ENCODE measurements at places on chromosomes 7 and 10.

DNA sequence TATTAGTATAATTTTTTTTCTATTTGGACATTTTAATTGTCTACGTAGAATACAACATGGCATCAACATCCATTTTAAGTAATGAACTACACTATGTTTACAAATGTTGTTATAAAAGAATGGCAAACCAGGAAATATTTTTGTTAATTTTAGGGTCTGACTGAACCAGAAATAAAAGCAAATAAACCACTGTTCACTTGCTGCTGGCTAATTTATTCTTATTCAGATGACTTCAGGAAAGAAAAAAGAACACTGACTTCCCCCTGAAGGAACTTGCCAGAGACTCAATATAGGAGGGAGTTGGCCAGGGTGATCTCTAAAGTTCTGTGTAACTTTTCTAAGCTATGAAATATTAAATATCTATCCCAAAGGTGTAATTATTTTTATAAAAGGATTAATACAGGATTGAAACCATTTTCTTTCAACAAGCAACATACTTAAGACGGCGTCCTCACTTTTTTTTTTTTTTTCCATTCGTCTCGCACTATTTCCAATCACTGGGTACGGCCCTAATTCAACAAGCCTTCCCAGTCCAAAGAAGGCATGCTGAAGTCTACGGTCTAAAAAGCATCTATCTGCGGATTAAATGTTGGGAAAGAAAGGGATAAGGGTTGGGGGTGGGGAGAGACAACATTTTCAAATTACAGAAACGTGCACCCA is 1.2 kb downstream of the USP6NL start:
- DNase-seq = no peak

- no peak for DNase-seq
Measured at GRCh38 chr7:68998136-68998535, 600.1 kb upstream of the AUTS2 start.

- no peak for DNase-seq
Measured at GRCh38 chr7:126843336-126843735, 409.4 kb downstream of the GRM8 start.

DNA sequence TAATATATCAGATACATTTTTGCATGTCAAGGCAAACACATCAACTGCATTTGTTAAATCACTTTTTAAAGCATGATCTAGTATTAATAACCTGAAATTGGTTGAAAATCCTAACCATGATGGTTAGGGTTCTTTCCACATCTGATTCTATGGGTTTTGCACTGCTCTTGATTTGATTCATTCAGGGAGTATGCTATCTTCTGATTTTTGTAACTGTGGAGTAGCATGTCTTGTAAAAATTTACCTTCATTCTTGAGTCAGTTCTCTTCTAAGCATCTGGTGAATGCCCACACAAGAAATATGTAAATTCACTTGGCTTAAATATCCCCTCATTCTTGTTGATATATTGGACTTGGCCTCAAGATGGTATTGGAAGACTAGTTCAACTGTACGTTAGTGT is 178.7 kb downstream of the KLF6 start:
- DNase-seq = no peak

- no peak for DNase-seq
Measured at GRCh38 chr7:129557686-129558481, 53.6 kb upstream of the NRF1 start.

GRCh38 chr7:130296221-130296951 is 3.4 kb downstream of the CPA4 start:
- no peak for DNase-seq

DNA sequence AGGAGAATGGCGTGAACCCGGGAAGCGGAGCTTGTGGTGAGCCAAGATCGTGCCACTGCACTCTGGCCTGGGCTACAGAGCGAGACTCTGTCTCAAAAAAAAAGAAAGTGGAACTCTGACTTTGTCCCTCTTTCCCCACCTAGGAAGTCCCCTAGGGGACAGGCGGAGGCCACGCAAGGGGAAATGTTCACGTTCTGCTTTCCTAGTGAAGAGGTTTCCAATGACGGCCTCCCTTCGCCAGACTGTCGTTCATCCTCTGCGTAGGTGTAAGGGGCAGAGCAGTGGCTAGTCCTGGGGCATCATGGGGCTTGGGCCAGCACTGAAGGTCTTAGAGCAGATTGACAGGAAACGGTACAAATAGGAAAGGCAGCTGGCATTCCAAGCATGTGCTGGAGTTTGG is 30.6 kb downstream of the SUFU start:
- no peak for DNase-seq

GRCh38 chr7:101952355-101953247 is 135.2 kb downstream of the CUX1 start:
- DNase-seq = no peak

- DNase-seq = no peak
Measured at GRCh38 chr10:62640411-62640810, 164.1 kb upstream of the ADO start.

DNA sequence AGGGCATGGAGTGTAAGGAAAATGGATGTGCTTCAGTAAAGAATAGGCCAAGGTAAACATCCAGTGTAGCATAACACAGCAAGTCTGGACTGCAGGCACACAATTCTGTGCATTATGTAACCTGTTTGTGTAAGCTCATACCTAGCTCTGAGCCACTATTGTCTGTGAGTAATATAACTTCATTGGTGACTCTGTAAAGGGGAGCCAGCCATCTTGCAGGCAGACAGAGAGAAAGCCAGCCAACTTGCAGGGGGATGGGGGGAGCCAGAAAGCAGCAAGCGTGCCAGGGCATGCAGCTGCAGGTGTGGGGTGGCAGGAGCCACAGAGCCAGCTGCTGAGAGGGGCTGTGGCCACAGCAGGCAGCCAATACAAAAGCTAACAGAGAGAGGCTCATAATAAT is 449.2 kb downstream of the IPMK start:
- DNase-seq = no peak

DNA sequence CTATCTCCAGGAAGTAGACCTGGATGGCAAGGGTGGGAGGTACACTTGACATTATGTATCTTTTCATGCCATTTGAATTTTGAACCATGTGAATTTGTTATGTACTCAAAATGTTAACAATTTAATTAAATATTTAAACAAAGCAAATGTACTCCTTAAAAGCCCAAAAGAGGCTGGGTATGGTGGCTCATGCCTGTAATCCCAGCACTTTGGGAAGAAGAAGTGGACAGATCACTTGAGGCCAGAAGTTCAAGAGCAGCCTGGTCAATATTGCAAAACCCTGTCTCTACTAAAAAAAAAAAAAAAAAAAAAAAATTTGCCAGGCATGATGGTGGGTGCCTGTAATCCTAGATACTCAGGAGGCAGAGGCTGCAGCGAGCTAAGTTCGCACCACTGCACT is 136.9 kb upstream of the ASAH2 start:
- no peak for DNase-seq

GRCh38 chr7:39709768-39710311 is 86.5 kb downstream of the RALA start:
- no peak for DNase-seq

DNA sequence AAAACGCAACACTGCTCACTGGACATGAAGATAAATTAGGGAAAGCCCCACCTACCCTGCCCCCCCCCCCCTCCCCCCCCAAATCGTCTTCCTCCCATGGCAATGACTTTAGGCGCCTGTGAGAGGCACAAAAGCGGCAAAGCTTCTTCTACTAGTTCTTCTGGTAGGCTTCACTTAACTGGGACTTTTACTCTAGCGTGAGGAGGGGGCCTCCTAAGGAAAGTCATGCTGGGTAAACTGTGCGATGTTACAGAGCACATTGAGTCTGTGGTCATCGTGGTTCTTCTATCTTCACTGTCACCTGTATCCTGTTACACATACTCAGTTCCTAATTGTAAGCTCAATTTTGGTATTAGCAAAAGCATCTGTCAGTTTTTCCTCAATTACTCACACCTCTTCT is 25.1 kb downstream of the HSPB1 start:
- no peak for DNase-seq

DNA sequence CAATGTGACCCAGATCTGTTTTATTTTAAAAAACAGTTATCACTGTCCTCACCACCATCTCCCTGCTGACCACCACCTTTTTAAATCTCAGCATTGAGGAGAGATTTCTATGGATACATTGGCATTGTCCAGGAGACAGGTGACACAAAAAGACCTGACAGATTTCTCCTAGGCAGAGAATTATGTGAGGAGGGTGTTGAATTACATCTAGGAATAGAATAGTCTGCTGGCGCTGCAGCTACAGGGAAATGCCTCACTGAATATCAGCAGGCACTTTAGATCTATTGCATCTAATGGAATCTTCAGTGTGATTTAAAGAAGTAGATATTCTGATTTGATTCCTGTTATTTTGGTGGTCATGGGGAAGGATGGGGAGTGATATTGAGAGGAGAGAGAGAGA is 593.5 kb downstream of the NRG3 start:
- no peak for DNase-seq

- no peak for DNase-seq
Measured at GRCh38 chr10:9291081-9291480, 1236.6 kb downstream of the GATA3 start.

- no peak for DNase-seq
Measured at GRCh38 chr10:46514431-46514861, 42.0 kb downstream of the GPRIN2 start.

- no peak for DNase-seq
Measured at GRCh38 chr10:33876584-33877400, 542.3 kb upstream of the NRP1 start.

DNA sequence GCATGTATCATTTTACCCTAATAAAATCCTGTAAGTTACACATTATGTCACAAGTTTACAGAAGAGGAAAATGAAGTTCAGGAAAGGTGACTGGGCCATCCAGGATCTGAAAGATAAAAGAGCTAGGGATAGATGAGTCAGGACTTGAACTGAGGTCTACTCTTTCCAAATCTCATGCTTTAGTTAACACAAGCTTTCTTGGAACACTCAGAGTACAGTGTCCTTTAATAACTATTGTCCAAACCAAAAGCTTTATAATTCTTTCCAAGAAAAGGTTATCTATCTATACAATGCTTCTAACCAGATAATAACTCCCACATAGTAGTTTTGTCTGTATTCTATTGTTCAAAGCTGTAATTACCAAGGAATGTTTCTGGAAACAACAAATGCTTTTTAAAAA is 164.6 kb downstream of the LRRN3 start:
- no peak for DNase-seq

DNA sequence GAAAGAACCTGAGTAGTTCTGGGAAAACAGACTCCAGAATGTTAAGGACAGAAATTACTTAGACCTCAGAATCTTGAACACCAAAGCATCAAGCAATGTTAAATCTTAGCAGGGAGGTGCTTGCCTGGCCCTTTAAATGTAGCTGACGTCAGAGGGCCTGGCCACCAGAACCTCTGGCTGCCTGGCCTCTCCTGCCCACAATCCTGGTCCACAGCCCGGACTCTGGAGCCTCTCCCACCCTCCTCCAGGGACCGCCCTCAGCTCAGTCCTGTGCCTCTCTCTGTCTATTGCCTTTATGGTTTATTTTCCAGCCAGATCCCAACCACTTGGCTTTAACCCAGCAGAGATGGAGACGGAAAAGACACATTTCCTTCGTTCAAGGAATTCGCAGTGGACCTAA is 42.2 kb upstream of the EGR2 start:
- no peak for DNase-seq

- DNase-seq = no peak
Measured at GRCh38 chr10:91556691-91557566, 75.9 kb downstream of the PPP1R3C start.

DNA sequence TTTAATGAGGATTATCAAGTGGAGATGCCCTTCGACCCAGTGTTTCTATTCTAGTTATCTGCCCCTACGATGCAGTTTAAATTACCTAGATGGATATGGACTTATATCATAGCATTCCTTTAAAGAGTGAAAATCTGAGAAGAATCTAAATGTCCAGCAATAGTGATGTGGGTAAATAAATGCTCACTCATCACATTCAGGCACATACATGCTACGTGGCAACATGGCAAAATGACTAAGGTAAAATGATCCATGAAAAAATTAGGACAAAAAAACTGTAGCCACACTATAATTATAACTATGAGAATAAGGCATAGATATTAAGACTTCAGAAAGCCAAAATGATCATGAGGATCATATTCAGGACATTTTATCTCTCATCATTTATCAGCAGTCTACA is 82.4 kb upstream of the PDE1C start:
- DNase-seq = no peak

- no peak for DNase-seq
Measured at GRCh38 chr7:98488167-98488566, 87.3 kb upstream of the BAIAP2L1 start.

GRCh38 chr7:151431768-151432311 is 8.1 kb downstream of the CRYGN start:
- no peak for DNase-seq

- no peak for DNase-seq
Measured at GRCh38 chr10:42866115-42866995, 83.8 kb downstream of the BMS1 start.

DNA sequence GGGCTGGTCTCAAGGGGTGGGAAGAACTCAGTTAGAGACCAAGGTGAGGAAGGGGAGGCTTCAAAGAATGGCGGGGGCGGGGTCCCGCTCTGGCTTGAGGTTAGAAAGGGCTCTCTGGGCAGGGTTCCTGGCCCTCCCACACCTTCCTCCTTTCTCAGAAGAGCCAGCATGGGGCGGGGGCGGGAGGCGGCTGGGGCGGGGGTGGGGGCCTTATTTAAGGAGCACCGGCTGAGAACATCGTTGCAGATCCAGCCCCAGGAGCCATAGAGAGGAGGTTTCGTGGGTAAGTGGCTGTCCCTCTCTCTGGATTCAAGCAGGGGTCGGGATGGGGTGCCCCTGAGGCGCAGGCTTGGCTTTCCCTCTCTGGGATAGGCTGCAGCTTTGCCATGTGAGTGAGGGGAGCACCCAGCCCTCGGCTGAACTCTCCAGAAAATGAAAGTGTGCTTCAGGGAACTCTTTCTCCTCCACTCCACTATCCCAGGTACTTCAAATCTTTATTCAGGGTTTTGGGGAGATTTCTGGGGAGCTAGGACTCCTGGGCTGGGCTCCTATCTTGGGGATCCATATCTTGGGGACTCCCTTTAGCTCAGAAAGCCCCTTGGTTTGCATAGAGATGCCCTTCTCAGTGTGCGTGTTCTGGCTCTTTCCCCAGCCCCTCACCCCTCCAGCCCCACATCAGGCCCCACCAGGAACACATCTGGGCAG is 3.3 kb upstream of the CUEDC2 start:
- DNase-seq = no peak

DNA sequence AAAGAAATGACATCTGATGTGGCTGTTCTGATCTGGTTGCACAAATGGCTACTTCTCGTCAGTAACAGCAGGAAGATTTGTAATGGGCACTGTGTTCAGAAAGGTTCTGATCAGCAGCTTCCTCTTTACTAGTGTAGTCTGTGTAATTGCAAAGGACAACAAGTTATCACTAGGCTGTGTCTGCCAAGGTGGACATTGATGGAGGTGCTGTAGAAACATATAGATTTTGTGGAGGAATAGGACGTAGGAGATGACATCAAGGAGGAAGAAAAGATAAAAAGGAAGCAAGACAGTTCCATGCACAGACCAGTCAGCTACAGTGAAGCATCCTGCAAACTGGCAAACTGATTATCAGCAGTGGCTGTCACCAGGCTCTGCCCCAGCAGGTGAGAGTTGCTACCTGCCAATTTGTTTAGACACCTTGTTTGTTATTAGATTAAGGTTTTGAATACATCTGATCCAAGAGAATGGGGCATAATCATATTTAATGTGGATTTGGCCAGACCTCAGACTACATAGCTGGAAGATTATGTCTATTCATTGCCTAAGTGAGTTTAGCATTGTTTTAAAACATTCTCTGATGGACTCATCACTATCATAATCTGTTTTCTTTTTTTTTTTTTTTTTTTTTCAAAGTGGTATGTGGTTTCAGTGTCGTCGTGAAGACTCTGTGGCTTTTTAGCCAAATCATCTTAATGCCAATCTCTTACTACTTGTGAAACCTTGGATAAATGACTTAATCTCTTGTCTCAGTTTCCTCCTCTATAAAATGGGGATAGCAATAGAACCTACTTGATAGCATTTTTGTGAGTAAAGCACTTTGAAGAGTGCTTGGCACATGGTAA is 417.9 kb upstream of the LRGUK start:
- DNase-seq = no peak

Measured in T-helper 22 cell (primary cell).